ENCODE measurements at places on chromosomes 12 and 14.
A peak's percentile ranks its signal among the peaks of the same experiment; 100 is the strongest.

DNA sequence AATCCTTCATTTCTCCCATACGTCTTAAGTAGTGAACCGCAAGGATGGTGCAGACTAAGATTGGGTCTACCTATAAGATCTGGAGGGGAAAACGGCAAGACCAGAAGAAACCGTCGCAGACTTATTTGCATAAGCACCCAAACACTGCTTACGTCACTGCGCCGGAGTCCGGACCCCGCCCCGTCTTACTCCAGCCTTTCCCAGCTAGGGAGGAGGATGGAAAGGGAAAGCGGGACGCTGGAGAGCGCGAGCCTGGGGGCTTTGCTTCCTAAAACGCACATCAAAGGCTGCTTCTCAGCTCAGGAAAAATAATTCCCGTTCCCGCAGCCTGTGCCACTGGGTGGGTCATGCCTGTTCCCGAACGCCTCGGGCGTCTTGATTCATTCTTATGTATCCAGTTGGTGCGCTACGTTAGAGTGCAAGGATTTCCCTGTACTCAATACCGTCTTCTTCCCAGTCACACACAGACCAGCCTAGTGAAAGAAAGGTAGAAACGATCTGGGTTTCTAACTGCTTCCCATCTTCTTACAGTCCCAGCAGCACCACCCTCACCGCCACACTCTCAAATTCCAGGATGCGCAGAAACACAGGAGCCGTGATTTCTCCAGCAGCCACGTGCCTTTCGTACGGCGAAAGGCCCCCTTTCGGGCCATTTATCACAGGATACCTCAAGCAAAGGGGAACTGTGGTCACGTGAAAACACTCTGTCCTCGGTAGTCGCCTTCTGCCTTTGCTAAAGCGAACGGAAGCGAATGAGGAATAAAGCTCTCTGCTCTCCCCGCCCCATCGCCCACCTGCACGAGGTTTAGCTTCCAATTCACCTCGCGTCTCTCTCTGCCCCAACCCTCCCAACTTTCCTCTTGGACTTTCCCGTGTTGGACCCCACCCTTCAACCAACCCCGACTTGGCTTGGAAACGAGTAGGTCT lies 1.1 kb downstream of the SLC6A15 start:
- no peak for DNase-seq

GRCh38 chr12:62078020-62078419 lies 182.2 kb upstream of the USP15 start:
- DNase-seq = no peak

GRCh38 chr14:82438436-82438835 lies 904.8 kb upstream of the SEL1L start:
- no peak for DNase-seq

GRCh38 chr14:75230140-75230792 lies 48.4 kb upstream of the FOS start:
- DNase-seq = peak; percentile 29

DNA sequence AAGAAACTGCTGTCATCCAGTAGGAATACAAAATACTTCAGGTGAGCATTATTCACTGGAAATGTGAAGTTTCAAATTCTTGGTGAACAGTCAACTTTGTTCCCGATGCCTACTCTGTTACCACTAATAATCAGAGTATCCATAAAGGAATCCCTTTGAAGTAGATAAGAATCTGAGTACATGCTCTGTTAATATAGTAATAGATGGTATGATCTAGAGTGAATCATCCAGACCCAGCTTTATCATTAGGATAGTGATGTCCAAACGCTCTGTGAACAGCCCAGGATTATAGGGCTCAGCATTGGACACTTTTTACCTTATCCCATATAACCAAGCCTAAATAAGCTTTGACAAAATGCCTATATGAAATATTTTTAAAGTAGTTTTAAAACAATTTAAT lies 33.3 kb downstream of the PPP2R3C start:
- no peak for DNase-seq

- no peak for DNase-seq
Measured at GRCh38 chr12:93347054-93347785, 30.5 kb upstream of the NUDT4 start.

- DNase-seq = no peak
Measured at GRCh38 chr12:124715121-124715990, 147.9 kb upstream of the NCOR2 start.

- DNase-seq = peak; percentile 11
Measured at GRCh38 chr12:21456291-21456780, 18.9 kb downstream of the PYROXD1 start.

DNA sequence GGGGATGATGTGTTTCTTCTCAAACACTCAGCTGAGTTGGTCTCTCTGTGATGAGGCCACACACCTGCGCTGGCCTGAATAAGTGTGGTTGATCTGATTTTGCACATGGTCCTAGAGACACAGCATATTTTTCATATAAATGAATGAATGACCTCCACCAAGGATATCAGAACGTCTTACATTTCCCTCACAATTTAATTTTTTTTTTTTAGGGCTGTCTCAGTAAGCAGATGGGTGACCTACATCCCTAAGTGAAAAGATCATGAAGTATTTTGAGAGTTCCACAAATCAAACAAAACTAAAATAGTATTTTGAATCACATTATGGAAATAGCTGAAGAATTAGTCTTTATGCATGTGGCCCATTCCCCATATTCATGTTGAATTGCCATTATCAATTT lies 333.7 kb upstream of the TMTC1 start:
- no peak for DNase-seq

DNA sequence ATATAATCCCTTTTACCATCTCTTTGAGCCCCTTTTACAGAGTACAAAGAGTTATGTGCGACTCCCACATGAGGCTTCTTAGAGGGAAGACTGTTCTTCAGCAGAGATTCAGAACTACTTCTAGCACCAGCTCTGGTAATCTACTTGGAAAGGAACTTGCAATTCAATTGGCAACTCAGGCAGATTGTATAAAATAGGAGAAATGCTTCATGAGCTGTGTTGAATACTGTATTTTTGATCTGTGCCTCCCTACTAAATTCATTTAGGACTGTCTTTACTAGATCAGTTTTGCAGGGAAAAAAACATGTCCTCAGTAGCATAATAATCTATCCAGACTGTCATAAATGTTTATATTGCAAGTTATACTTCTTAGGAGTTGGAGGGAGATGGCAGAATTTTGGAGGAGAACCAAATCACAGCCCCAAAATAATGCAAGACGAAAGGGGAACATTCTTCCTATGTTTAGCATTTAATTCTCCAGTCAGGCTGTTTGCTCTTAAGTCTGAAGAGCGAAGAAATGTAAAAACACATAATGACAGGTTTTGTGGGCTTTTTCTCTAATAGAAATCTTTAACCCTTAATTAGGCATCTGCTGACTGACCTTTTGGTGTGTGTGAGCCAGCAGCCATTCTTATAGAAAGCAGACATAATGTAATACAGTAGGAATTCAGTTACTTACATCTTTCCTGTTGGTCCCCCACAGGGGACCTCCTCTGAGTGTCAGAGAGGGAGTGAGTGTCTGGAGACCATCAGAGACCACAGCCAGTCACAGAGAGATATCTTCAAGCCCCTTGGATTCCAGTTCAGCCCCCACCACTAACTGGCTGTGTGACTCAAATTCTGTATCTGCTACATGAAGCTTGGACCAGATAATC lies 3.9 kb downstream of the ANO4 start:
- no peak for DNase-seq

DNA sequence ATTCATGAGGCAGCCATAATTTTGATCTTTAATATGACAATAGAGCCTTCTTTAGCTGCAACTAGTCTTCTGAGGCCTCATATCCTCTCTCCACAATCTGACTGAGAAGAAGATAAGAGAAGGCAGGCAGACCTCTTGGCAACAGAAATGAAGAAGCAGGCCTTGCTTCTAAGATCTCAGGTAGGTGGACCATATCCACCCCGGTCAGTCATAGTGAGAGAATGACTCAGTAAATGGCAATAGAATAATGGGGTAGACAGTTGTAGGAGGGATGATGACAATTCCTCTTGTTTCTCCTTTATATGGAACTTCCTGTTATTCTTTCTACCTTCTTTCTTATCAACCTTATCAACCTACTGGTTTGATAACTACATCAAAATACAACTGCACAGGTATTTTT lies 246.7 kb upstream of the G2E3 start:
- DNase-seq = no peak

- DNase-seq = peak; percentile 59
Measured at GRCh38 chr12:39619660-39620433, at the start of gene ABCD2. TSS of gene ABCD2 (minus strand) at chr12:39619803. CDS start at chr12:39619615, 188 bp downstream.

- no peak for DNase-seq
Measured at GRCh38 chr12:108854451-108855283, 2.7 kb downstream of the SSH1 start.

DNA sequence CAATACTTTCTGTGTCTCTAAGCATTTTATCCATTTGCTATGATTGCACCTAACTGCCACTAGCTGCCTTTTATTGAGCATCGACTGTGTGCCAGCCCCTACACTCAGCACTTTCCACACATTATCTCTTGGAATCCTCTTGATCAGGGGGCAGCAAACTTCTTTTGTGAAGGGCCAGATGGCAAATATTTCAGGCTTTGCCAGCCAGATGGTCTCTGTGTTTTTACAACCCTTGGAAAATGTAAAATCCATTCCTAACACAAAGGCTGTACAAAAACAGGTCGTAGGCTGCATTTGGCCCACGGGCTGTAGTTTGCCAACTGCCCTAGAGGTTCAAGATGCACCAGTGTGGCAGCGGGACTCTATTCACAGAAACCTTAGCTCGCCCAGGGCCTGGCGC lies 19.5 kb downstream of the FOXN4 start:
- DNase-seq = no peak

DNA sequence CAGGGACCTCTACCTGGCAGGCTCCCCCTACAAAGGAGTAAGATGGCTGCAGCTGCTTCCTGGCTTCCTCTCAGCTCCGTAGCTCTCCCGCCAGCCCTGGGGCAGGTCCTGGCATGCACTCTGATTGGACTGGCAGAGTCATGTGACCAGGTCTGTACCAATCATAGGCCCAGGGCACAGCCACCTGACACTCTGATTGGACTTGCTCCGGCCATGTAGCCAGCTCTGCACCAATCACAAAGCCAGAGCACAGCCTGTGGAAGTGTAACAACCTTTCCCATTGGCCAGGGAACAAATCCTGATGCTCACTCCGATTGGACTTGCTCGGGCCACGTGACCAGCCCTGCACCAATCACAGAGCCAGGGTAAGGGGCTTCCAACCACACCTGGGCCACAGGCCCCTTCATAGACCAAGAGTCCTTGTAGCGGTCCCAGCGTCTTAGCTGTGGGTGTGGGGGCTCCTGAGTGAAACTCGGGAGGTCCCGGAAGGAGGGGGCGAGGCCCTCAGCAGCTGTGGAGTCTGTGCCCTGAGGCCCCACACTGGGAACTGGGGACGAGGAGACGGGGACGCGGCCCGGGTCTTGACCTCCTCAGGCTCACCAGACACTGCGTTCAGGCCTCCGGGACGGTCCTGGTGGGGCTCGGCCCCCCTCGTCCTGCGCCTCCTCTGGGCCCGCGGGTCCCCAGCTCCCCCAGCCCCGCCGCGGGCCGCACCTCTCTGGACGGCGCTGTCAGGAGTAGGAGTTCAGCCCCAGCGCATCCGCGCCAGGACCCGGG lies 210.6 kb downstream of the ADGRD1 start:
- no peak for DNase-seq

GRCh38 chr14:57244106-57244505 lies 24.6 kb downstream of the EXOC5 start:
- DNase-seq = no peak

- no peak for DNase-seq
Measured at GRCh38 chr12:2819810-2820209, 7.3 kb downstream of the ITFG2 start.

DNA sequence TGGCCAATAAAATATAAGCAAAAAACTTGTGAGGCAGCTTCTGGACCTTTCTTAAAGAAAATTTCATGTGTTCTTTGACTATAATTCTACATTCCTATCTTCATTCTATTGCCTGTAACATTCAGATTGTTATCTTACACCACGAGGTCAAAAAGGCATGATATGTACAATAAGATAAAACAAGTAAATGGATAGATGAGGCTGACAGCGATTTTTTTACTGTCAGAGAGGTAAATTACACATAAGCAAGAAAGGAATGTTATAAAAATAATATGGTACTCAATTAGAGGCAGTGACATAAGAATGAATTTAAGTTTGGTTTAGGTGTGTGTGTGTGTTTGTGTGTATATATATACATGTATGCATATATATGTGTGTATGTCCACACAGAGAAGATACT lies 660.0 kb downstream of the C12orf50 start:
- DNase-seq = no peak

- DNase-seq = no peak
Measured at GRCh38 chr12:59927032-59927431, 331.2 kb downstream of the SLC16A7 start.

- DNase-seq = no peak
Measured at GRCh38 chr12:25119020-25119419, 75.9 kb downstream of the DNAI7 start.

DNA sequence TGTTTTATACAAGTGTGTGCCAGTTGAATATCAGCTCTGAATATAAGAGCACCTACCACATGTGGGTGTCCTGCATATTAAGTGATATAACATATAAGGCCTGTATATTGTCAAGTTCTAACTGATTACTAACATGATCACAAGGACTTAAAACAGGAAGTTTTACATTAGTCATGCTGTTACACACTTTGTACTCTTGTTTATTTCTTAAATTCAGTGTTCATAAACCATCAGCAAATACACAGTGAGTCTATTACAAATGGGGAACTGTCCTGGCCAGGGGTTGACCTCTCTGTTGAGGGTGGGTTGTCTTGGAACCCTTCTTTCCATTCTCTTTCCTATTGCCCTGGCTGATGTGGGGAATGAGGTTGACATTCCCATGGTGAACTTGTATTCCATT lies 19.1 kb downstream of the HELB start:
- DNase-seq = no peak

DNA sequence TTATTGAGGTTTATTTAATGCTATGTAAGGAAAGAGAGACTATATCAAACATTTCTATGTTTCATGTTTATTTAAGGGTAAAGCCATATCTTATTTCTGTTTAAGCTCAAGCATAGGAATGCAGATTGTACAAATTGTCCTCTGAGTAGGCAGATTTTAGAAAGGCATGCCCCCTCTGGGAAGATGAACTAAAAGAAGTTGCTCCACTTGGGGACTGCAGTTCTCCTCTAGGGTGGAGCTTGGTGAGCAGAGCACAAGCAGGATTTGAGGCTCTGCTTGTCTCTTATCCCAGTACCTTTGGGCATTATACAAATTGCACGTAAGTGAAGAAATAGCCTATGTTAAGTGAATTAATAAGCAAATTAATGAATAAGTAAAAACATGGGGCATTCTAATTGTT lies 96.2 kb upstream of the PDE3A start:
- DNase-seq = no peak

DNA sequence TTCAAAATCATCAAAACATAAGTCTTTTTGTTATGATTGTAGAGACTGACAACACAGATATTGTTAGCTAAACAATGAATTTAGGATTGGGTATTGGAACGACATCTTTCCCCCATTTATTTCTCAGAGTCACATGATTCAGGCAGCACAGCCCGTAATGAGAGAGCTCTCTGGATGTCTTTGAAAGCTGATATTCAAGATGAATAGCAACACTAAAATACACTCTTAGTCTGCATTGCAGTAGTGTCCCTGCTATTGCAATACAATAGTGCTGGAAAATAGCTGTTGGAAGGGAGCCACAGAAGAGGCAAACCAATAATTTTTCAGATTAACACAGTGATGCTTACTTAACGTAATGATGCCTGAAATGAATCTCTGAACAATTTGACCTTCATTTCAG lies 9.9 kb downstream of the GTSF1 start:
- DNase-seq = no peak
